ENCODE measurements at places on chromosomes 7 and 10.

DNA sequence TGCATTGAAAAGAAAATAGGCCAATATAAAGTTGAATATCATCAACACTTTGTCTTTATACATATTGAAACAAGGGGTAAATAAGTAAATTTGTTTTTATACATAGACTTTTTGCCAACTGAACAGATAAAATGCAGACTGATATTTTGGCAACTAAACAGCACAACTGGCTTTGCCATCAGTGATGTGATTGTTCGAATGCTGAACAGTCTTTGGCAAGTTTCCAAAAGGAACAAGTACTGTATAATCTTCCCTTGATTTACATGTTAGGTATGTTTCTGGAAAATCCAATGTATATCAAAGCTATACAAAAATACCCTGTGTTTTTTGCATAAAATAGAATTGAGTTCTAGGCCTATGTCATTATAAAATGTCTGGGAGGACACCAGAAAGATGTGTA, 18.2 kb upstream of the ANKRD1 start:
- DNase-seq: no peak

DNA sequence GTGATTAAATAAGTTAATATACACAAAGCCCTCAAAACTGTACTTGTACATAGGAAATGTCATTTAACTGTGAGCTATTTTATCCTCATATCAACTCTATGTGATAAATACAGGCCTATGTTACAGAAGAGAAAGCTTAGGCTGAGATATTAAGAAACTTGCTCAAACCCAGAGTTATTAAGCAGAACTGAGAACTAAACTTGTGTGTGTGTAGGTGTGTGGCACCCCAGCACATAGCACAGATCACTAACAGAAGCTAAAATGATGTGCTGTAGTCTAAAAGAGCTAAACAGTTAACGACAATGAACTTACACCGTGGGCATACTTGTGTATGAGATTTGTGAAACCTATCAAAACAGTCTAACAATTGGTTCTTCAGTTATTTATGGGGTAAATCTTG, 34.5 kb downstream of the MTPN start:
- no peak for DNase-seq

DNA sequence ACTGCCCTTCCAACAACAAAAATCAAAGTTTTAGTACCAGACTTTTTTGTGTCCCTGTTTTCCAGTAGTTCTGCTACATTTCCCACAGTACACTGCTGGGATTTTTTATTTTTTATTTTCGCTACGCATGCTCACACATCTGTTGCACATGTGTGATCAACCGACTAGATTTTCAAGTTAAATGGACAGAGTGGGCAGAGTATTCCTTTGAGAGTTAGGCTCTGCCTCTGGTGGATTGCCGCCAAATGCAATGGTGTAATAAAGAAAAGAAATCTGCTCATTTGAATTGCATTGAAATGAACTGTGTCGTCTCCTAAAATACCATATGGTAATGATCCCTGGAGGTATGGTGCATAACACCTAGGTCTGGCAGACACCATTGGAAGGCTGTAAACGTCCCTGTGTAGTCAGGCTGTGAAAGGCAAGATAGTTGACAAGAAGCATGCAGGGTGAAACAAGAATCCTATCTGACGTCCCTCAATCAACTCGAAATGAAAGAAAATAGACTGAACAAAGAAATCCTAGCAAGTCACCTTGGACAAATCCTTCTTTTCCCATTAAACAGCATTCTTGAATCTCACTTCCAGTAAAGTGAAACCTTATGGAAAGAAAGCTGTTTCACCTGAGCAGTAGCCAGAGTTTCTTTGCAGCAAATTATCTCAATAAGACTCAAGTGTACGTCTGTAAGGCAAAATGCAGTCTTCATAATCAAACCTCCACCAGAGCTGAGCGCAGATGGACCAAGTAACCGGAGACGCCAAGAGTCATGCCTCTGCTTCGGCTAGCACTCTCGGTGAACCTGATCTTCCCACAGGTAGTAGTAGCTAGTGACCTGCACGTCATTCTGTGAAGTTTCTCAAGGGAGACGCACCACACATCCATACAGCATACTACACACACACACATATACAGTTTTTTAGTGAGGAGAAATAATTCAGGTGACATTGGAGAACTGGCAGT, 357.3 kb downstream of the CRPPA start:
- no peak for DNase-seq

GRCh38 chr7:39535720-39536119, 30.5 kb upstream of the YAE1 start:
- no peak for DNase-seq
